ENCODE measurements at places on chromosomes 12 and 14.

GRCh38 chr12:131747276-131748177 lies 36.6 kb downstream of the SFSWAP start:
- no peak for DNase-seq

GRCh38 chr14:54487771-54488170 lies 1.0 kb downstream of the GMFB start:
- peak; percentile 19 for DNase-seq

DNA sequence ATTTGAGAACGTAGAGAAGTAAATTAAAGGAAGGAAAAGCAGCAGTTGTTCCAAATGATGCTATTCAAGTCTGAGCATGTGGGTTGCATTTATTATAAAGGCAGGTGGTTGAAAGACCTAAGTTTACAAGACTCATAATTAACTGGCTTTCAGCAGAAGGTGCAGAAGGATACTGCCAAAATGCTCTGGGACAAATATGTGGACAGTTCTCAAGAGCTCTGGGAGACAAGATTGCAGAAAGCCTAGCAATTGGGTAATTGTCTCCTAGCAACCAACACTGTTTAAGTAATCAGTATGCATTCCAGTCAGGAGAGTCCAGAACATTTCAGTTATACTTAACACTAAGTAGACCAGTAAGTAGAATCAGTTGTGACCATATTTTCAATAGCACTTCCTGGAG lies 131.5 kb downstream of the GPR135 start:
- no peak for DNase-seq

GRCh38 chr12:20646239-20646827 lies 48.8 kb upstream of the SLCO1C1 start:
- DNase-seq: peak; percentile 52

DNA sequence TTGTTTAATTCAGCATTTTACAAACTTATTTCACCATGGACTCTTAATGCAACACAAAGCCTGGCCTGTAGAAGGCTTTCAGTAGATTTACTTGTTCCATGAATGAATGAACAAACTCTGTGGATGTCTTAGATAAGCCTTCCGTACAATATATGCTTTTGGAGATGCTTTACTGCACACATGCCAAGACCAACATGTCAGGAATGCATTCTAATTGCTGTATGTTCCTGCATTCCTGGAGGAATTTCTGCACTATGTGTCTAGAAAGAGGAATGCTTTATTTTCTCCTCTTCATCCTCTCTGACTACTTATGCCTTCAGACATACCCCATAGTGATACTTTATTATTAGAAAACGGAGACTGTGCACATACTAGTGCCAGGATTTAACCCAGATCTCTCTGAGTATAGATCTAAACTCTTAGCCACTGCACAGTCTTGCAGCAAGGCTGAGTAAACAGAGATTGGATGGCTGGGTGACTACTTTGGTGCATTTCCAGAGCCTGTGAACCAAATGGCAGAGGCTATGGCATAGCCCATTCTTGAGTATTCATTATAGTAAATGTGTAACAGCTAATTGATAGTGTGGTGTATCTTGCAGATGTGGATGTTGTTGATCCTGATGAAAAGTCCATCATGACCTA lies 108.2 kb downstream of the SYNE2 start:
- DNase-seq: no peak

DNA sequence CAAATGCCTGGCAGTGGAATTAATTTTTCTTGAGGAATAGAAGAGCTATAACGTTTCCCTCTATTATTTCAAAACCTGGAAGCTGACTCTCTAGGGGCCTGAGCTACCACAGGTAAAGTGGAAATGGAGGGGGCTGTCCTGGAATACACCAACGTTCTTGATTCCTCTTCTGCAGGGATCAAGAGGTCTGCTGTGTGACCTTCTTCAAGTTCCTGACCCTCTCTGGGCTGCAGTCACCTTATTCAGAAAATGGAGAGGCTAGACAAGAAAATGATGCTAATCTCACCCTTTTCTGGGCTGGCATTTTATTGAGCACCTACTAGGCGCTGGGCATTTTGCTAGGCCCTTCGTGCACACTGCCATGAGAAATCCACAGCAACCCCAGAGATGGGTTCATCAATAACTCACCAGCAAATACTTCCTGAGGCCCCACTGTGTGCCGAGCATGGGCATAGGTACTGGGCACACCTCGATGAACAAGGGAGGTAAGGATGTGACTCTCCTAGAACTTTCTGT lies 55.2 kb upstream of the DLK1 start:
- DNase-seq: no peak

DNA sequence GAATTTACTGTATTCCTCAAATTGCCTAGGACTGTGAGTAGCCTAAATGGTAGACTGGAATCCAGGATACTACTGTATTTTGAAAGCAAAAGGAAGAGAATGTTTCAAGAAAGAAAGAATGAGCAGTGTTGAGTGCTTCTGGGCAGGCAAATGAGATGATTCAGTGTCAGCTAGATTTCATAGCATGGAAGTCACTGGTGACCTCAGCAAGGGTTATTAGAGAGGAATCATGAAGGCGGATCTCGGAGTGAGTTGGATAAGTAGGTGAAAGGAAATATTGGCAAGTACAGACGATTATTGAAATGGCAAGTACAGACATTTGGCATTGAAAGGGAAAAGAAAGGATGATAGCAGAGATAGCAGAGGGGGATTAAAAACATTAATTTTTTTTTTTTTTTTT lies 27.1 kb downstream of the VRK1 start:
- DNase-seq: no peak

- no peak for DNase-seq
Measured at GRCh38 chr14:99612071-99612737, 8.2 kb upstream of the CCDC85C start.

- DNase-seq: no peak
Measured at GRCh38 chr12:113062502-113063395, 6.2 kb downstream of the DTX1 start.

DNA sequence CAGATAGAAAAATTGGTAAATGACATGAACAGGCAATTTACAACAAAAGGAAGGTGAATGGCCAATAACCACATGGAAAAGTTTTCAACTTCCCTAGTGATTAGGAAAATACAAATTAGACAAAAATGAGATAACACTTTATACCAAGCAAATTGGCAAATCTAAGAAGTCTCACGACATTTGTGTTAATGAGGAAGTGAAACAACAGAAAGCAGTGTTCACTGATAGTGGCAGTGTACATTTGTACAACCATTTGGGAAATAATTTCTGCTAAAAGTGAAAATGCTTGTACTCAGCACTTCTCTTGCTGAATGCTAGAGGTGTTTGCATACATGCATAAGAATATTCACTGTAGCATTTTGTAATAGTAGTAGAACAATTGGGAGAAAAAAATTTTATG lies 126.6 kb downstream of the LLPH start:
- no peak for DNase-seq

GRCh38 chr12:87305481-87305880 lies 723.7 kb downstream of the C12orf50 start:
- DNase-seq: no peak

DNA sequence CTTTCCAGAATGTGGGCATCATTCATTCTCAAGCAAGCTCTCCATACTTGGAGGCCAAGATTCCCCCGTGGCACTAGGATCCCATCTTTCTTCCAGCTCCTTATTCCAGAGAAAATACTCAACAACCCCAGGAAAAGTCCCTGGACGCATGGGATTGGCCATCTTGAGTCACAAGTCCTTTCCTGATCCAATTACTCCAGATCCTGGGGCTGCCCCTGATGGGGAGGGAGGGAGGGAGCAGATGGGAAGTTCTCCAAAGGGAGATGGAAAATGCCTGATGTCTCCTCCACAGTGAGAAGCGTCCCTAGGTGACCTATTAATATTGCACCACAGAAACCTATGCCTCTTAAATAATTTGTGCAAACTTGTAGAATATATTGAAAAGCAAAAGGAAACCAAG lies 12.4 kb upstream of the KCNK13 start:
- DNase-seq: no peak

DNA sequence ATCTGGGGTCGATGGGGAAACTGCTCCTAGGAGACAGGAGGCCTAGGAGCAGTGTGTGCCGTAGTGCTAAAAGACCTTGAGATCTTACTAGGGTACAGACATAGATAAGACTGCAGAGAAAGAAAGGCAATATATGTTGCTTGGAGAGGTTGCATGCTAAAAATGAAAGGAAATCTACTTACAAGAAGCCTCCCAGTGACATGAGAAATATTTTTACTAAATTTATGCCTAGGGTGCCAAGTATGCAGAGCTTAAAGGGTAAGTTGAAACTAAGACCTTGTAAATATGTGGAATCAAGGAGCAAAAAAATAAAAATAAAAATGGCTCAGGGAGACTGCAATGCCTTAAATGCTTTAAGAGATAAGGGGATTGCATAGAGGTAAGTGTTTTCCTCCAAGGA lies 74.8 kb downstream of the PDE6H start:
- DNase-seq: no peak

- DNase-seq: no peak
Measured at GRCh38 chr14:50864946-50865345, 6.9 kb upstream of the ABHD12B start.

DNA sequence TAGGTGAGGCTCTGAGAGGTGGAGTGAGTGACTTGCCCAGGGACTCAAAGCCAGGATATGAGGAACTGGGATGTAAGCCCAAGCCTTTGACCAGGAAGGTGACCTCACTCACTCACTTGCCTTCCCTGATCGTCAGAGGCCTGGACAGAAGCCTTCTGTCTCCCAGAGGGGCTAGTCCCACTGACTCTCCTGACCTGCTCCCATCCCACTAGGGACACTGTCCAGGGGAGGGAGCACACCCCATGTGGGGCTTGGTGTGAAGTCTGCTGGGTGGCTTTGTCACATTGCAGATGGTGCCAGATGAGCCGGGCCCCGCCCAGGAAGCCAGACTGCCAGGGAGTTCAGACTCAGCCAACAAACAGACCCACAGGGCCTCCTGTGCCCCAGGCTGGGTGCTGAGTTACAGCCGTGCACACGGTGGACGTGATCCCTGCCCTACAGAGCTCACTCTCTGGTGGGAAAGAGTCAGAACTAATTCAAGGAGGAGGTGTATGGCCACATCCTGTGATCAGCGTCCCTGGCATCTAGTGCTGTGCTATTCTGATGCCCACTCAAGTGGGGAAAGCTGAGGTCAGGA lies 28.3 kb downstream of the MMAB start:
- no peak for DNase-seq

- DNase-seq: no peak
Measured at GRCh38 chr14:102941419-102942011, 19.1 kb downstream of the AMN start.

GRCh38 chr14:101506926-101507835 lies 54.1 kb upstream of the DIO3 start:
- DNase-seq: no peak

DNA sequence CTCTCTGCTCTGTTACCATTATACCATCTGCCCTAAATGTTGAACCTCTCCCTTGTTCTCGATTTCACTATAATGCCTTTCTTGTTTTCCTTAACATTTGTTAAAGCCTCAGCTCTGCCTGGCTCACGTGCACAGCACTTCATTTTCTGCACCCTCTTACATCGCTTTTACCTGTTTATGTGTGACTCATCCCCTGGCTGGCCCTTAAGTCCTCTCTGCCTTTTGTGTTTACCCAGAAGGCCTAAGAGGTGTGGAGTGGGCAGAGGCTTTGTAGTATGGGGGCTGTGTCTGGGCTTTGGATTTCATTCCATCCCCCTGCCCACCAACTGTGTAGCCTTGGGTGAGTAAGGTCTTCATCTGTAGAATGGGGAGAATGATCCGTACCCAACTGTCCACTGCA lies 36.5 kb downstream of the UBE3B start:
- no peak for DNase-seq

- DNase-seq: no peak
Measured at GRCh38 chr12:118187751-118188435, 52.0 kb downstream of the PEBP1 start.

DNA sequence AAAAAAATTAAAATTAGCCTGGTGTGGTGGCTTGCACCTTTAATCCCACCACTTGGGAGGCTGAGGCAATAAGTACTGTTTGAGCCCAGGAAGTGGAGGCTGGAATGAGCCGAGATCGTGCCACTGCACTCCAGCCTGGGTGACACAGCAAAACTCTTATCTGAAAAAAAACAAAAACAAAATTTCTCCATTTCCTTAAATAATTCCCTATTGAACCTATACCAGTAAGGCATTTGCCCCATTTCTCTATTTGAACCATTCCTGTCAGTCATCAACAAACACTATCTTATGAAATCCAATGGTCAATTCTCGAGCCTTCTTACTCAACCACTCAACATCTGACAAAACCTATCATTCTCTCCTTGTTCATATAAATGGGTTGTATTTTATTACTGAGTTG lies 14.7 kb downstream of the SLC2A14 start:
- no peak for DNase-seq

- DNase-seq: peak; percentile 59
Measured at GRCh38 chr12:2696136-2696535, 98.6 kb upstream of the FKBP4 start.
